K562 (cell line): ENCODE measurements at places on chromosomes 6 and 20. TPM values are rescaled to one million over a fixed set of nuclear protein-coding genes. Genes with fewer than 3 reads are reported as not detected.

Gene COL19A1
- total RNA-seq: not detected in 2 replicates

Gene SLCO4A1
- total RNA-seq: 21.9 and 25.2 TPM in 2 replicates

Gene MATN4
- total RNA-seq: 0.13 TPM in 1 of 2 replicates, not detected in the other

Gene RAB32
- total RNA-seq: 10.5 TPM in 2 replicates

Gene CRISP1
- not detected in 2 replicates for total RNA-seq

Gene CYB5R4
- total RNA-seq: 22.4 and 24.2 TPM in 2 replicates

Gene WFDC5
- not detected in 2 replicates for total RNA-seq

Gene NFATC2
- 11.2 and 11.3 TPM in 2 replicates for total RNA-seq

Gene ERVFRD-1
- total RNA-seq: 0.04 and 0.09 TPM in 2 replicates

Gene NOX3
- not detected in 2 replicates for total RNA-seq

Gene VWA7
- total RNA-seq: 1.8 and 2.9 TPM in 2 replicates

Gene ZSCAN23
- 0.22 and 0.34 TPM in 2 replicates for total RNA-seq

Gene IL17F
- total RNA-seq: not detected in 2 replicates

Gene BMP7
- total RNA-seq: 0.13 and 0.18 TPM in 2 replicates

Gene PMEPA1
- 0.16 and 0.20 TPM in 2 replicates for total RNA-seq

Gene ULBP3
- 0.38 TPM in 1 of 2 replicates, not detected in the other for total RNA-seq

Gene DCBLD1
- total RNA-seq: 6.1 and 6.7 TPM in 2 replicates

Gene POU5F1
- 2.0 and 2.3 TPM in 2 replicates for total RNA-seq

Gene C6orf58
- not detected in 2 replicates for total RNA-seq

Gene ZSCAN31
- 5.7 and 7.4 TPM in 2 replicates for total RNA-seq

Gene DHX16
- 42.7 and 47.5 TPM in 2 replicates for total RNA-seq

Gene RAMACL
- total RNA-seq: 0.11 TPM in 1 of 2 replicates, not detected in the other

Gene LY6G6F
- total RNA-seq: 0.18 TPM in 1 of 2 replicates, not detected in the other

Gene MYH7B
- 0.11 and 0.13 TPM in 2 replicates for total RNA-seq
